ENCODE measurements at places on chromosomes 7 and 10.

- no peak for DNase-seq
Measured at GRCh38 chr7:101248276-101248675, 3.4 kb upstream of the FIS1 start.

DNA sequence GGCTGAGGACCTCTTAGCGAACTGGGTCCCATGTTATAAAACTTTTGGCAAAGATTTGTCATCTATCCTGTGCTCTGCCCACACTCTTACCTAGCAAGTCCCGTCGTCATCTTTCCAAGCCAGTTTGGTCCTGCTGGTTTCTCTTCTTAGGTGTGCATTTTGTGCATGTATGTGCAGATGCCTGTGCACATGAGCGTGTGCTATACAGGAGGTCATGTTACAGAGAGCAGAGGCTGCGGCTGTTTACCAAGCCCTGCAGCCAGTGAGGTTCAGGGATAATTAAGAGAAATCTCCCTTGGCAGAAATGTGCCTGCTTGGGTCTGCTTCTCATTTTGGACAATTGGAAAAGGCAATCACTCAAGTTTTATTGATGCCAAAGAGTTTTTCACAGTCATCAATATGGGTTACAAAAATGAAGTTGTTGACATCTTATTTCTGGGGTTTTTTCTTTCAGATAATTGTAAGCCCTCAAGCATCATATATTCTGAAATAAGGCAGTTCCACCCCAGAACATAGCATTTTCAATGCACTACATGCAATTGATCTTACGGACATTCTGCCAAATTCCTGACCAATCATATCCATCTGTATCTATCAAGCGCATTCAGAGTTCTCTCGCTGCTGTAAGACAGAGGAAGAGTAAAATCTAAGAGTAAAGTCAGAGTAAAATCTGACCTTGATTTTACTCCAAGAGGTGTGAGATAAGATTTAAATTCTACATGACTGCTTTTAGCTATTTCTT is 361.4 kb upstream of the ZNF32 start:
- DNase-seq, result no peak

DNA sequence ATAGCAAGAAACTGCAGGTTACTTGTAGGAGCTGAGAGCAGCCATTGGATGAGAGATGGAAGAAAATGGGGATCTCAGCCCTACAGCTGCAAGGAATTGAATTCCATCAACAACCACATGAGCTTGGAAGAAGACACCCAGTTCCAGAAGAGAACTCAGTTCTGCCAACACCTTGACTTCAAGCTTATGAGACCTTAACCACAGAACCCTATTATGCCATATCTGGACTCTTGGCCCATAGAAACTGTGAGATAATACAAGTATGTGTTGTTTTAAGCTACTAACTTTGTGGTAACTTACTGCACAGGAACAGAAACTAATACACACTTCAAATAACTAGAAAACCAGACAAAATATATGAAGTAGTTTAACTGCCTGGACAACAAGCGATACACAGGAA is 212.4 kb upstream of the CACNA2D1 start:
- no peak for DNase-seq

- DNase-seq, result no peak
Measured at GRCh38 chr10:119852277-119852676, 20.4 kb downstream of the MCMBP start.

DNA sequence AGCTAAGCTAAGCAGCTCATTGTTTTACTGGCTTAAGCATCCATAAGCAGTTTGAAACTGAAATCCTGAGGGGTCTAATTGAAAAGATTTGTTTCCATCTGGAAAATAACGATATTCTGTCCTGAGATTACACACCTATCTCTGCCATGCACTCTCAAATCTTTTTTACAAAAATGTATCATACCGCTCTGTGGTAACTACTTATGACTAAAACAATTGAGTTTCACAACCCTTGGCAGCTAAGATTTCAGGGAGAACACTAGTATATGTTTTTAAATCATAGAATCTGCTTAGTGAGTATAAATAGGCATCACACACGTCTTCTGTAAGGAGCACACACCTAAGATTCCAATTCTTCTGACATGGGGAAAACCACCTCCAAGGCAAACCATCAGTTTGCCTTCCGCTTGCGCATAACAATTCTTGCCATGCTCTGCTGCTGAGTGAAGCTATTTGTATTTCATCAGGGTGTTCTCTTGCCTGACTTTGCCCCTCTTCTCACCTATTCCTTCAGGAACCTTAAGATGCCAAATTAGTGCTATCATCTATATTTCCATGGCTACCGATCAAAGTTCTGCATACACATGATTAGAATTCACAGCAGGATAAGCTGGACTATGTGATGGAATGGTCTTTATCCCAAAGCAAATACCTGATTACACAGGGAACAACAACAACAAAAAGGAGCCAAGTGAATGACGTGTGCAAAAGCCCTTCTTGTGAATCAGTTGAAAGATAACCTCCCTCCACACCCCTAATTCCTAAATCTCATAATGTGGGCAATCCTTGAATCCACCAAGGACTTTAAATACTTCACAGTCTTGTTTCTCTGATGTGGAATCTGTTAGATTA is 40.9 kb downstream of the PRPF18 start:
- no peak for DNase-seq

DNA sequence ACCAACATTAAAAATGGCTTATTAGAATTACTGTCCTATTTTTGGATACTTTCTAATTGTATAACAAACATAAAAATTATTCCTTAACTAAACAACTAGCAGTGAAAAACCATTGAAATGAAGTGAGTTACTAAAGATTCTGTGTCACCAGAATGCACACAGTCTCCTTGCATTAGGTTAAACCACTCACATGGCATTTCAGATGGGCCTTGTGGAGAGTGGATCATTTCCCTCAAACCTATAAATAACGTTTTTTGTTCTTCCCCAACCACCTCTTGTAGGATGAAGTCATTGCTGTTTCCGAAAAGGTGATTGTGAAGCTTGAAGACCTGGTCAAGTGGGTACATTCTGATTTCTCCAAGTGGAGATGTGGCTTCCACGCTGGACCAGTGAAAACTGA is 38.4 kb downstream of the ARID5B start:
- peak; percentile 31 for DNase-seq

DNA sequence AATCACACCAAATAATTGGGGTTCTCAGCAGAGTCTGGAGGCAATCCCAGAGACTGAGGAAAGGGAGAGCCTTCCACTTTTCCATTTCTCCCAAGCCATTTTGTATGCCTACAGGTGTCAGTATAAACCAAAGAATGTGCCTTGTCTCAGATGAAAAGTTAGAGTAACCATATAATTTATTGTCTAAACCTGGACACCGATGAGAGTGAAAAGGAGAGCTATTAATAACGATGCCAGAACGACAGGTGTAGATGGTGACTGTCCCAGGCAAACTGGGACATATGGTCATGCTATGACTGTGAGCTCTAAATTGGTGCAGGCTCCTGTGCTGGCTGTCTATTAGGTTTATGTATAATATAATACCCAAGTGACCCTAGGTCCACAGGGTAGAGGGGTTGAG is 219.6 kb downstream of the ARHGAP12 start:
- DNase-seq, result no peak

- DNase-seq, result peak; percentile 77
Measured at GRCh38 chr7:116588225-116588624, 63.4 kb downstream of the CAV1 start.

- DNase-seq, result no peak
Measured at GRCh38 chr7:77910124-77910523, 111.6 kb downstream of the PHTF2 start.

- no peak for DNase-seq
Measured at GRCh38 chr10:69958556-69958902, 94.1 kb upstream of the MACROH2A2 start.

DNA sequence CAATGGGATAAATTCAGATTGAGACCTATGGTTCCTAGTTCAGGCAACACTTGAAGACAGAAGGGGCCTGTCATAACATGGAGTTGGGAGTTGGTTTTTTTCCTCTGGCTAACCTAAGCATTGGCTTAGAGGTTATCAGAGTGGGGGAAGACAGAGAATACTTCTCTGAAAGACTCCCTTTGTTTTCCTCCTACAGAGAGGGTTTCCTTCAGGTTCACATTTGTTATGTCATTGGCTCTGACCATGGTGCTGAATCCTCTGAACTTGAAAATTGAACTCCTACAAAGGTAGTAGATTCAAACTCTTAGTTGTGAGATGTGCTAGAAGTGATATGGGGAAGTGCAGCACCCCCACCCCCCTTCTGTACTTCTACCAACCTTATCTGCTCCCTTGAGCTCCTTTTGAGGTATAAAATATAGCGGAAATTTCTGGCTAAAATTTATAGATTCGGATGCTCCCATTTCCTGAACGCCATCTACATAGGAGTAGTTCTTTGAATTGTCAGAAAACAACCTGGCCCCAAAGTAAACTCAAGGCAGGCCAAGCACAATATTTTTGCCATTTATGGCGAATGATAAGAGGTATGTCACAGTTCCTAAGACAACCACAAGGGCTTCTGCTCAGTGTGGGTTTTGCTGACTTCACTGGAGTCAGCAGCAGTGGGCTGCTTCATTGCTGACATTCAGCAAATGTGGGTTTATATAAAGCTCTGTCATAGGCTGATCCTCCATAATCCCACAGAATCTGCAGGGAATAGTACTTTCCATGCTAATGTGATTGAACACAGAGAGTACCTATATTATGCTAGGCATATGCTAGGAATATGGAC is 131.6 kb upstream of the KLF14 start:
- no peak for DNase-seq

- no peak for DNase-seq
Measured at GRCh38 chr7:27300421-27300820, 57.8 kb downstream of the EVX1 start.

- DNase-seq, result no peak
Measured at GRCh38 chr7:37112876-37113275, 335.8 kb downstream of the ELMO1 start.

DNA sequence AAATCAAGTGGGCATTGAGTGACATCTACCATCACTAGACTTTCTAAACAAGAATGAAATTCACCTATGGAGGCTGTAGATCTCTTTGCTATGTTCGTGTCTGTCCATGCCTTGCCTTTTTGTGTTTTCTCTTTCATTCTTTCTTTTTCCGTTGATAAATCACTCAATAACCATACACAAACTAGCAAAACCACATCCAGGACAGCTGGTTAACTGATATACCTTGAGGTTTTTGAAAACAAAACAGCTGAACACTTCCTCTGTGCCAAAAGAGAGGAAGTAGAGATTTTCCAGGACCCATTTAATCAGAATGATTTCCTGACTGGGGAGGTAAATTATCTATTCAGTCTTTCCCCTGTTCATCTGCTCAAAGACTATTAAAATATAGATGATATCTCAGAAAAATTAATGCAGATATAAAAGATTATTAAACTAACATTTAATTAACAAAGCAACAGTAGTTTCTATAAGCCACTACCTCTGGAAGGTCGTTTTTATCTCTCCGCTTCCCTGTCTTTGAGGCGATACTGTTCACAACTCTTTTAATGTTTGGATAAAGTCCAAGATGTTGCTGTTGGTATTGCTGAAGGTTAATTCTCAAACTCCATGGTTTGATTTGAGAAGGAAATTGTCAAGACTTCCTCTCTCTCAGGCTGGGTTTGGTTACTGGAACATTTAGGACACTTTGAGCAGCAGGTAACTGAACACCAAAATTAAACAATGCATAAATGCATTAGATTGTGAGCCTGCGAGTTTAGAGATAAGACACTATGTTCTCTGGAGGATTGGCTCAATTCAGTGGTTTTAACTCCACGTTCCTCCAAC is 24.4 kb upstream of the C10orf67 start:
- DNase-seq, result no peak

DNA sequence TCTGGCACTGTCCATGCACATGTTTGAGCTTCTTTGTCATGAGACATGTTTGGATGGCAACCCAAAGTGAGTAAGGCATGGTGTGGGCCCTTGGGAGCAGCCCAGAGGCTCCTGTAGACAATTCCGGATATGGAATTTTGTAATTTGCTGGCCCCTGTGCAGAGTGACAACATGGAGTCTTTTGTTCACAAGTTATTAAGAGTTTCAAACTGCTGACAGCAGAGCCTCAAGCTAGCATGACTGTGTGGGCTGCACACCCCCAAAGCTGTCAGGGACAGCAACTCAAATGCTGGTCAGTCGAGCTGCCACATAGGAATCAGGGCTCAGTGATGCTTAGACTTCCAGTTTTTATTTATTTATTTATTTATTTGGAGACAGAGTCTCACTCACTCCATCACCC is 7.0 kb upstream of the MYL7 start:
- DNase-seq, result no peak

DNA sequence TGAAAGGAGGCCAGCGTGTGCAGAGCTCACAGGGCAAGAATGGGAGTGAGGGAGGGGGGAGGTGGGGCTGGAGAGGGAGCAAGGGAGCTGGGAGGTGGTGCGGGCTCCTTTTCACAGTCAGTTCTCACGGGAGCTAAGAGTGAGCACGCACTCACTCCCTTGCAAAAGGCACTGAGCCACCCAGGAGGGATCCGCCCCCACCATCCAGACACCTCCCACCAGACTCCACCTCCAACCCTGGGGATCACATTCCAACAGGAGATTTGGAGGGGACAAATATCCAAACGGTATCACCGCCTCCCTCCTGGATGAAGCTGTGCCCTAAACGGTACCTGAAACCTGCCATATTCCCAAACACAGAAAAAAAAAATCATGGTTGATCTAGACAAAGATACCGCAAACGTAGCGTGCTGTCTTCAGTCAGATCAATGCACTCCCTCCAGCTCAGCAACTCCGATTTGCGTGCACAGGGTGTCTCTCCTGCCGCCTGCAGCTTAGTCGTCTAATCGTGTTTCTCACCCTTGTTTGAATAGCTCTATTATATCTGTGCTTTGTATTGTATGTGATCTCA is 20.3 kb upstream of the PRKAG2 start:
- DNase-seq, result no peak

- no peak for DNase-seq
Measured at GRCh38 chr7:81641873-81642272, 128.0 kb downstream of the HGF start.

GRCh38 chr10:127151981-127152699 is 44.3 kb downstream of the INSYN2A start:
- DNase-seq, result no peak

DNA sequence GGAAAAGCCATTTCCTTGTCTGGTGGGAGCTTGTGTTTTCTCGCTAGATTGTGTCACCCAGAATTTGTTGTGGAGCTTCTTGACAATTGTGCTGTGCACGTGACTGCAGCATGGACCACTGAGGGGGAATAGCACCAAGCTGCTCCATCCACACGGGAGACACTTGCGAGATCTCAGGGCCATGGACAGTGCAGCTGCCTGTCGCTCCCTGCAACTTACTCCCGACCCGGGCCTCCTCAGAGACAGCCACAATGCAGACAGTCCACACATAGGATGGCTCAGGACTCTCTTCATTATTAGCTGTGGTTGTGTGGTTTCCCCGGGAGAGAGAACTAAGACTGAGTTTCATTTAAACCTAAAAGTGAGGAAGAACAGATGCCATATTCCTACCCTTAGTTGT is 673.2 kb upstream of the GALNT17 start:
- no peak for DNase-seq

GRCh38 chr10:111077785-111078504 is 1.1 kb downstream of the ADRA2A start:
- DNase-seq, result no peak

GRCh38 chr10:63744060-63744941 is 223.1 kb downstream of the REEP3 start:
- DNase-seq, result no peak

GRCh38 chr10:111211706-111212105 is 134.9 kb downstream of the ADRA2A start:
- DNase-seq, result peak; percentile 62

- DNase-seq, result no peak
Measured at GRCh38 chr7:53428045-53428444, 392.6 kb downstream of the POM121L12 start.

All from HFFc6 (cell line).